ENCODE measurements at places on chromosomes 5 and 9.

DNA sequence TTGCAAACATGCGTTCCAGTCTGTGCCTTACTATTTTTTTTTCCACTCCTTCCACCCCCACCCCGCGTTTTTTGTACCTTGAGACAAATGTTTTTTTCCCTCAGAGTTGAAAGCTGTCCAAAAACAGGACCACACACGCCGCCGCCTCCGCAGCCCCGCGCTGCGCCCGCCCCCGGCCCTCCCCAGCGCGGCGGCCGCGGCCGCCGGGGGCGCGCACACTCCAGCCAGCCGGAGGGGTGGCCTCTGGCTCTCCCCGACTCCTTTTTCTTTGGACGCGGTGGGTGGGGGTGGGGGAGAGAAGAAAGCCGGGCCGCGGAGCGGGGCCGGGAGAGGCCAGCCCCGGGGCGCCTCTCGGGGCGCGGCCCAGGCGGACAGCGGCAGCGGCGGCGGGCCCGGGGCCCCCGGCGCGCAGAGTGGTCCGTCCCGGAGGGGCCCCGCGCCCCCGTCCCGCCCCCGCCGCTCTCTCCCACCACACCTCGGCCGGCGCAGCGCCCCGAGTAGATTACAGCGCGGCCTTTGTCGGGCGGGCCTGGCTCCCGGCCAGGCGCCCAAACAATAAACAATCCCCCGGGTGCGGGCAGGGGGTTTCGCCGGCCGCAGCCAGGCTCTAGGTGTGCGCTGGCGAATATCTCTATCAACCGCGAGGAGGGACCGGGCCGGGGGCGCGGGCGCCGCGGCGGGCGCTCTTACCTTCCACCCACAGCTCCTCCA, 10.9 kb downstream of the PTCH1 start:
- DNase-seq: no peak

DNA sequence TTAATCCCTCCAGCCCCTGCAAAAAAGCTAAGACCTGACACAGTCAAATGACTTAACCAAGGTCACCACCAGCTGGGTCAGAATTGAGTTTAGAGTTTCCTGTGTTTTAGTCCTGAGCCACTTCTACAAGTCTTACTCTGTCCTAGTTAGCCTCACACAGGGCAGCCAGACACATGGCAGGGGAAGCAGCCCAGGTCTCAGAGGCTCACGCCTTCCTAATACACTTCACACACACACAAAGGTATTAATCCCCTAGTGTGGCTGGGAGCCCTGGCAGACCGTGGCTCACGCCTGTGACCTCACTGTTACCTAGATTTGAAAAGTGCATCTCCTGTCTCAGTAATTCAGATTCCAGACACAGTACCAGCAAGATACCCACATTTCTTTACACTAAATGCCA, 77.4 kb upstream of the WWC1 start:
- DNase-seq: no peak

DNA sequence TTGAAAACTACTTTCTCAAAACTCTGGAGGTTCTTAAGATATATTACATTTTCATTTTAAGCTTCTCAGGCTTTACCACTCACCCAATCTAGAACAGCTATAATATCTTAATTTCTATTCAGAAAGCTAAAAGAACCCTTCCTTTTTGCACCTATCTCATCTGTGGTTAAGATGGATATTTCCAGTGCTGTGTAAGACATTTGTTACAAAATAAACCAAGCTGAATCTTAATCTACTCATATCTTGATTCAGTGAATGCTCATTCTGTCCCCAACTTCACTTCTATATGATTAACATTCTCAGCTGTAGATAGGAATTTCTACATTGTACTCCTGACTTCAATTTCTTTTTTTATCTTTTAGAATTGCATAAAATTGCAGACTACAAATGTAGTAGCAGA, 15.0 kb downstream of the ABHD17B start:
- DNase-seq: no peak

- no peak for DNase-seq
These were observed 214.7 kb downstream of the EBF1 start for GRCh38 chr5:158884827-158885518.

DNA sequence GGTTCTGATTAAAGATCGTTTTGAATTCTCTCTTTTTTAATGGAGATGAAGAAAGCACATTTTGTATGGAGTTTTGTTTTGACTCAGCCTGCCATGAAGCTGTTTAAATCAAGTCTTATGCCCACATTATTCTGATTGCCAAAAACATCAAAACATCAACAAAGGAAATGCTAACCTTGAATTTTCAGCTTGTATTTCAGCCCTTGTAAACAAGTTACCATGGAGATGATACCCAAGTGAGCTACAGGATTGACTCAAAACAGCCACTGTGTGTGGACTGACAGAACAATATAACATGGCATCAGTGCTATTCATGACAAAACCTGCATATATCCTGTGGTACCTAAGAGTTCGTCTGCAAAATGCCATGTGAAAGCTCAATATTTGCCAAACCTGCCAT, 1581.0 kb downstream of the MAT2B start:
- no peak for DNase-seq

DNA sequence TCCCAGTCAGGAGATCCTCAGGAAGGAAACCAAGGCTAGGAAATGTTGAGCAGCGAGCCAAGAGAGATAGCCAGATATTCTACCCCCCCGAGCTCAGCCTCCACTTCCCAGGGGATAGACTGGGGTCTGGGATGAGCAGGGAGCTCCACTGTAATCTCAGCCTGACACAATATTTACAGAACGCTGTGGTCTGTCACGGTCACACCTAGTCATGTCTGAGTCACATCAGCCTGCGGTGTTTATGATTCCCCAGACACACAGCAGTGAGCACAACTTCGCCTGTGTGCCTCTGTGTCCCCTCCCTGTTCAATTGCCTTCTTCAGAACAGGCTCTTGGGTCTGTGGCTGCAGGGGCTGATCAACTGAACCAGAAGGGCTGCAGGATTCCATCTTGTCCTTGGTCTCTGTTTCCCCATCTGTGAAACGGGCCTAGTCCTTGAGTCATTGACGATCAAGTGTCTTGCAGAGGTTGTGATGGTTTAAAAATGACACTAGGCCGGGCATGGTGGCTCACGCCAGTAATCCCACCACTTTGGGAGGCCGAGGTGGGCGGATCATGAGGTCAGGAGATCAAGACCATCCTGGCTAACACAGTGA, 8.6 kb upstream of the PRRX2 start:
- no peak for DNase-seq

DNA sequence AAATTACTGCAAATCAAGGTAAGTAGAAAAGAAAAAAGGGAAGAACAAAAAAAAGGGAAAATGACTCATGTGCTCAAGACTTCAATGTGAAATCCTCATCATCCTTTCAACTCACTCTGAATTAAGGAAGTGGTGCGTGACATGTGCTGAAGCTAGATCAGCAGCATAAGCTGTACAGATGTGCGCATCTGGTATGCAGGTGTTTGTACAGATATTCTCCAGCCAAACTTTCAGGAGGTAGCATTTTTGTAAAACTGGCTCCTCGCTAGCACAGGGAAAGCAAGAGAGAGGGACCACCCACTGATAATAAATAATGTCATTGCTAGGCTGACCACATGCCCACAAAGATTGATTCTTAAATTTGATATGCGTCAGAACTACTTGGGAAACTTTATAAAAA, 253.9 kb upstream of the RGMB start:
- no peak for DNase-seq

DNA sequence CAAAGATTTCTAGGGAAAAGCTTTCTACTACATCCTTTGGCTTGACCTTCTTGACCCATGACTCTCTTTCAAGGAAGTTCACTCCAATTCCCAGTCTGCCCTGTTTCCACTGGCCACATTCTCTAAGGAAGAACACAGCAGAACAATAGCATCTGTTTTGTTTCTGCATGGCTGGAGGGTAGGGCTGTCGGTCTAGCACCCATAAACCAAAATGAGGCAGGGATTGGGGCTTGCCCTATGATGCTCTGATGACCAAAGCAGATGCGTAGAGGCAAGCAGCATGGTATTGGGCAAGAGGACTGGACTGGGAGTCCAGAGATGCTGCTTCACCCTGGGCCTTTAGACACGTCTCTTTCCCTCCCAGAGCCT, 24.1 kb downstream of the GOLGA2 start:
- DNase-seq: no peak

DNA sequence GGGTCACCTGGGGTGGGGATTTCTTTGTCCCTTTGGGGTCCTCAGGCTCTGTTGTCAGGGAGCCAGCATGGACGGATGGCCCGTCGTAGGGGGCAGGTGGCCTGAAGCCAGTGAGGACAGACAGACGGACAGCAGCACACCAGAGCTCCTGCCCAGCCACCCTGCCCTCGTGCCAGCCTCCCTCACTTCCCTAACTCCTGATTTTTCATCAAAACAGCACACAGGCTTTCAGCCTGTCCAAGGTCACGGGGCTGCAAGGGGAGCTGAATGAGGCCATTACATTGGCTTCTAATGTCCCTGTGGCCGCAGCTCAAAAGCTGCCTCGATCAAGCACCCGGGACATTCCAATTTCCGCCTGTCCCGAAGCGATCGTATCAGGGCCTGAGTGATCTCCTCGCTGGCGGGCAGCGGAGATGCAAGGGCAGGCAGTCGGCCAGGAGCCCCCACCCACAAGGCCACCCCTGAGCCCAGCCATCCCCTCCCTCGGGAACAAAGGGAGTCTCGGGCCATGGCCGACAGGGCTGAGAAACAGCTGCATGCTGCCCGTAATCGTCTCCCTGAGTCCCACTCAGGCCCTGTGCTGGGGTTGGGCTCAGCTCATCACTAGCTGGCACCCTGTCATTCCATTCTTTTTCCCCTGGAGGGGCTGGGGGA, 50.5 kb upstream of the RNU6ATAC start:
- no peak for DNase-seq

DNA sequence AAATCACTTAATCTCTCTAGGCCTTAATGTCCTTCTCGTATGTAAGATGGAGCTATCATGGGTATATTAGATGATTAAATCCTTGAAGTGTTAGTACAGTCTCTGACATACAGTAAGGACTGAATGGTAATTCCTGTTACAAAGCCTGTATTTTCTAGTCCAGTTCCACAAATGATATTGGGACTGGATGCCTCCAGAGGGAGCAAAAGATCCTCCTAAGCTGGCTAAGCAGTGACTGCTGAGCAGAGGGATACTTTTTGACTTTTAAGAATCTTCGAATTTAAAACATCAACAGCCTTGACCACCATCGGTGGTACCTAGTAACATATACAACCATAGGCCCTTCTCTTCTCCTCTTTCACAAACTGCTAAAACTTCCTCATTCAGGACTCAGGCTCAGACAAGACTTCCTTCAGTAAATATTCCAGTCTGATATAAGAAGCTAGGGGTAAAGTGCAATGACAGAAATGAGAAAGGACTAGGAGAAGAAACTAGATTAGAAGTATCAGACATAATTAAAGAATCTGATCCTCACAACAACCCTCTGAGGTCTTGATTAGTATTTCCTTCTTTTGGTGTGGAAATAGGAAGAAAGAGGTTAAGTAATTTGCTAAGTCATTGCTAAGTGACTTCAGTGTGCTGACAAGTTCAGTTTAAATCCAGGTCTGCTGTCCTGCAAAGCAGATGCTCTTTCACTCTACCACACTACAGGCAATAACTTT, 13.9 kb downstream of the PTAR1 start:
- no peak for DNase-seq

DNA sequence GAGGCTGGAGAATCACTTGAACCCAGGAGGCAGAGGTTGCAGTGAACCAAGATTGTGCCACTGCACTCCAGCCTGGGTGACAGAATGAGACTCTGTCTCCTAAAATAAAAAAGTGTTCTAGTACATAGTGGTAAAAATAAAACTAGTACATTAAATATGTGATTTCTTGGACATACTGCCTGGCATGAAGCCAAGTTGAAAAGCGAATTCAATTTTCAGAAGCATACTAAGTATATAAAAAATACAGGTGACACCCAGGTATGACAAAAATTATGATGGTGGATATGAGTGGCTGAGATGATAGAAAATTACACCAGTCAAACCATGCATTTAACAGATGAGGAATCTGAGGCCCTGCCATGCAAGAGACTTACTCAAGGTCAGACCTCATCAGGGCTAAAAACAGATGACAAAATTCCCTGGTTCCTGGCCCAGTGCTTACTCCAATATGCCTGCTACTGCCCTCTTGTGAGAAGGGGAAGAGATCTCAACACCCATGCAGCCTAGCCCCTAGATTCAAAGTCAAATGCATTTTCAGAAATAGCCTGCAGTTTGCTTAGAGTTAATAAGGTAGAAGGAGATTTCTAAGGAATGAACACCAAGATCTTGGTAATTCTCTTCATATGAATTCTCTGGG, 46.6 kb upstream of the GNPDA1 start:
- DNase-seq: no peak

DNA sequence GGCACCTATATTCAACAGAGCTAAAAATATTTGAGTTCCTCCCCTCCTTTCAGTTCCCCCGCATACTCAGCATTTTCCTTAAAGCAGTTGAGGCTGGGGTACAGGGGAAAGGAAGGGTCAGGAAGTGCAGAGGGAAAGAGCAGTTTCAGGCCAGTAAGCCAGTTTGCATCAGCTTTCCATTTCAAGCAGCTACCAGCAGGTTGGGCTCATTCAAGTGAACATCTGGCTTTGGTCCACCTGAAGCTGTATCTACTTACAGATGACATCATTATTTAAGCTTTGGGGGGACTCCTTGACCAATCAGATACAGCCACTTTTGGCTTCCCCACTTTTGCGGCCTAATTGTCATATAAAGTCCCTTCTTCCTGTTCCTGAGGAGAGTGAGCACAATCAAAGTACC, 8.2 kb upstream of the ACO1 start:
- no peak for DNase-seq

GRCh38 chr5:157306692-157307471, 41.0 kb downstream of the CYFIP2 start:
- DNase-seq: no peak

- no peak for DNase-seq
These were observed 65.2 kb downstream of the MRPL36 start for GRCh38 chr5:1734271-1734907.

DNA sequence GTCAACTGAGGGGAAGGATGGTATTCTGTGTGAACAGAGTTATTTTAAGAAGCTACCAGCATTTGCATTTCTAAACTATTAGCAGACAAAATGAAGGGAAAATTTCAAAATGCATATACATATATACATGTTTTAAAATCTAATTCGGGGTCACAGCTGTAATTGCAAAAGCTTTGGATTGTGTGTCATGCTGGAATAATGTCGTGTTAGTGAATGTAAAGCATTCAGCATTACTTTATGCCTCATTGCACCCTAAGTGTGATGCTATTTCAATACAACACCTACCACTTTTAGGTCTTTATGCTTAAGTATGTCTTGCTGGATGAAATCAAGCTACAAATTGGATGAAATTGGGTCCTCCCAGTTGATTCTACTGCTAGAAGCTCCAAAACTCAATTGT, 687.6 kb upstream of the MEF2C start:
- DNase-seq: no peak

DNA sequence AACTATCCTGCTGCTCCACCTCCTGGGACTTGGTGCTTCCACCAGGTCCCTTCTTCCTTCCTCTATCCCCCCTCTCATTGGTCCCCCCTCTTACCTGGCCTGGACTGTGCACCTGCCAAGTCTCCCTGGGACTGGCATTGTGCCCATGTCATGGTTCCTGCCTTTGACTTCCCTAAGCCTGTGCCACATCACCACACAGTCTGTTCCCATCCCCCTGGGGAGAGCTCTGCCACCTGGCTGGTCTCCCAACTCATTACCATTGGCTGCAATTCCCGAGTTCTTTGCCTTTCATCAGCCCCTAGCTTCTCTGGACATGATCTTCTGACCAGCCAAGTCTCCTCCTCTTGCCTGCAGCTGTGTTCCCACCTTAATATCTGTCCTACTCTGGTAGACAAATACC, 180.3 kb downstream of the SREK1 start:
- no peak for DNase-seq
